Liver (tissue), 10 donors: ENCODE measurements at places on chromosomes 5 and 9.

- DNase-seq: no peak
Observed at GRCh38 chr5:147092044-147092443, 142.8 kb upstream of the STK32A start.

DNA sequence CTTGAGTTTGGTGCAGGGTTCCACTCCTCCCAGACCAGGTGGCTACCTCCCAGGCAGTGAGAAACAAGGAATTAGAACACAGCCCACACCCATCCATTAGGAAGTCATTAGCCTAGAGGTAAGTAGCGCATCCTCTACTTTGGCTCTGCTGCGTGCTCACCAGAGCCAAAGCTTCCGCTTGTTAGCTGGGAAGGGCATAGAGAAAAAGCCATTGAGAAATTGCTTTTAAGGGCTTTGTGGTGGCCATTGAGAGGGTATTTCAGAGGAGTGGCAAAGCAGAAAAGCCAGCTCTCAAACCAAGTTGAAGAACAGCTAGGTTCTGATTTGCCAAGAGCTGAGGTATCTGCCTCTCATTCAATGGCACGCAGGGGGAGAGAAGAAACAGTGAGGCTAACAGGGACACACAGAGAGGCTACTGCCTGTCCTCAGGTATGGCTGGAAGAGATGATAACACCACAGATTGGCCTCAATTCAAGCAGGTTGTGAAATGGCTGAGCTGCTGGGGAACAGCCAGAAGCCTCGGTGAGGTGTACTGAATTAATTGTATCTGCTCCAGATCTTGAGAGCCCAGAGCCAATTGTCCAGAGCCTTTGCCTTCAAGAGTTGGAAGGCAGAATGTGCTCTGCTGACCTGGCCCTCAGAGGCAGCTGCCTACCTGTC is 119.4 kb downstream of the NTRK2 start:
- DNase-seq: no peak

DNA sequence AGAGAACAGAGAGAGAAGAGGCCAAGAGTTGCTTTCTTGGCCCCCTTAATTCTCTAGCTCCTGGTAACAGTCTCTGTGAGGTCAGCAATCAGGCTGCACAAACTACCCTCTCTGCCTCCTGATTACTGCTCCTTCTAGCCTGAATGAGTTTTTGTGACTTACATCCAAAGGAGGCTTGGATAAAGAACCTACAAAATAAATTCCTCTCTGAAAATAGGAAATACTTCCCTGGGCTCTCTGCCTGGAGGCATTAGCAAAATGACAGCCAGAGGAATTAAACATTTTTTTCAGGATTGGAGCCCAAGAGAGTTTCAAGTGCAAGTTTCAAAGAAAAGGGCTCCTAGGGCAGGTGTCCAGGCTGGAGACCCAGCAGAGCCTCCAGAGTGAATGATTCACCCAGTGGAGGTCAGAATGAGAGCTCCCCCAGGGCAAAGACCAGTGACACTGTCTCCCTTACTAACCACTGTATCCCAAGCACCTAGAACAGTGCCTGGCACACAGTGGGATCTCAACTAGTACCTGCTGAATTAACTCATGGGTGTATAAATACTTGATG is 162.5 kb downstream of the SPOCK1 start:
- no peak for DNase-seq

GRCh38 chr9:16023446-16023845 is 470.6 kb downstream of the CCDC171 start:
- no peak for DNase-seq

GRCh38 chr9:109143881-109144562 is 23.0 kb downstream of the FRRS1L start:
- DNase-seq: no peak

DNA sequence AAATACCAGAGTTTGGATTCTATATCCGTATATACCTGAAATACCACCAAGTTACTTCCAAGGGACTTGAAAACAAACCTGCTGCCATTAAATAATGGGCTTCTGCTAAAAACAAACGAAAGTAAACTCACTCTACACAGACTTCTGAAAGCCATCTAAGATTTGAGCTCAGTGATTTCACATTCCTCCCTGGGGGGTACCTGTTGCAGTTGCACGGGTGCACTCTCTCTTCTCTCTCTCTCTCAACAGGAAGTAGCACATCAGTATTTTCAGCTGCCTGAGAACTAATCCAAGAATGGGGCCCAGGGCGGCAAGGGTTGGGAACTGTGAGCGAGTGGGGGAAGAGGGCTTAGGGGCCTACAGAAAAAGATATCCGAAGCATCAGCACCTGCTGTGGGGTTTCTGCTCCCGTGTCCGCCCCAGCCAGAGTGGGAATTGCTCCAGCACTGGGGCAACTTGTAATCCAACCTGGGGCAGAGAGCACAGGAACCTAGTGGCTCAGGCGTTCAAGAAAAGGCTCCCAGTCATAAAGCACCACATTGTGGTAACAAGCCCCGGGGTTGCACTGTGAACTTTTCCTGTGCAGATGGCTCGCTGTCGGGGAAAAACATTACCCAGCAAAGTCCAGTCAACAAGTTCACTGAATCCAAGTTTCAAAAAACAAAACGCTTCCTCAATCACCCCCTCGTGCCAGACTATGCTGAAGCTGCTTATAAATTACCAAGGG is 99.8 kb downstream of the EFNA5 start:
- no peak for DNase-seq

DNA sequence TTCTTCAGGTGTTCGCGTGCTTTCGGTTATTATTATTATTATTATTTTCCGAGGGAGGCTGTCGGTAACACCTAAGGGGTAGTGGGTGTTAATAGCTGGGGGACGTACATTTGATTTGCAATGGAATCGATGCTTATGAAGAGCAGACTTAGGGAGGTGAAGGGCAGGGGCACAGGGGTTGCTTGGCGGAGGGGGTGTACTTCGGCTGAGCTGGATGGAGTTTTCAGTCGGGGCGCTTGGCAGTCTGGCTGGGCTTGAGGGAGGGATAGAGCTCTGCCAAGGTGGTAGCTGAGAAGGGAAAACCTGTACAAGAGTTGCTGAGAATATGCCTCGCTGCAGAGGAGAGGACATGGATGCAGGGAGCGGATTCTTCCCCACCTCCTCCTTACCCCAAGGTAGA is 617 bp upstream of the PTPRD start:
- DNase-seq: no peak

- no peak for DNase-seq
Observed at GRCh38 chr5:15807871-15808270, 307.9 kb downstream of the FBXL7 start.

DNA sequence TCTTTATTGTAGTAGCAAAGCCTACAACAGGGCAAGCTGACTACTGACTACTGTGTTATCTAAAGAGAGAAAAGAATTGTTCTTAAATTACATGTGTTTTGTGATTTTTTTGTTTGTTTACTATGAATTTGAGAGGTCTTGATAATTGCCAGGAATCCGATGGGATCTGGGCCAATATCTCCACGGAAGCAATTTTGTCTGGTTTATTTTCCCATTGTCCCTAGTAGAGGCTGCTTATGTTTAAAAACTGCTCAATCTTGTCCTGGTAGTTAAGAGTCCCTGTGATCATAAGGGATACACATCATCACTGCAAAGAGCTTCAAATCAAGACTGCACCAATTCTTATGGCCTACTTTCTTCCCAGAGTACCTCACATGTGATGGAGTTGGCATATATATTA is 94.4 kb downstream of the GLDC start:
- no peak for DNase-seq

GRCh38 chr5:116593340-116593739 is 18.7 kb upstream of the SEMA6A start:
- no peak for DNase-seq

DNA sequence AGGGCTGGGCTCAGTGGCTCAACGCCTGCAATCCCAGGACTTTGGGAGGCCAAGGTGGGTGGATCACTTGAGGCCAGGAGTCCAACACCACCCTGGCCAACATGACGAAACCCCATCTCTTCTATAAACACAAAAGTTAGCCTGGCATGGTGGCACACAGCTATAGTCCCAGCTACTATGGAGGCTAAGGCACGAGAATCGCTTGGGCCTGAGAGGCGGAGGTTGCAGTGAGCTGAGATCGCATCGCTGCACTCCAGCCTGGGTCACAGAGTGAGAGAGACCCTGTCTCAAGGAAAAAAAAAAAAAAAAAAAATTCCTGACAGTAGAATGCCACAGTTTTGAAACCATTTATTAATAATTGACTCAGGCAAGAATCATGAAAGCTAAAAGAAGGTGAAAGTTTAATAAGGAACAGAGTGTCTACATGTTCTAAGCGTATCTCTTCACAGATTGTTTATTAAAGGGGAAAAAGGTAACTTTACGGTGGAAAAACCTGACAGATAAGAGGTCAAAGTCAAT is 5.7 kb upstream of the PTGR1 start:
- no peak for DNase-seq
